Esophagus squamous epithelium (tissue), 5 donors: ENCODE measurements at places on chromosomes 3 and 15. TPM values are rescaled to one million over a fixed set of nuclear protein-coding genes. Genes with fewer than 3 reads are reported as not detected.

Gene KIF15
- total RNA-seq: 3.6 TPM

Gene OSTN
- not detected for total RNA-seq

Gene EPHB3
- 58.1 TPM for total RNA-seq

DNA sequence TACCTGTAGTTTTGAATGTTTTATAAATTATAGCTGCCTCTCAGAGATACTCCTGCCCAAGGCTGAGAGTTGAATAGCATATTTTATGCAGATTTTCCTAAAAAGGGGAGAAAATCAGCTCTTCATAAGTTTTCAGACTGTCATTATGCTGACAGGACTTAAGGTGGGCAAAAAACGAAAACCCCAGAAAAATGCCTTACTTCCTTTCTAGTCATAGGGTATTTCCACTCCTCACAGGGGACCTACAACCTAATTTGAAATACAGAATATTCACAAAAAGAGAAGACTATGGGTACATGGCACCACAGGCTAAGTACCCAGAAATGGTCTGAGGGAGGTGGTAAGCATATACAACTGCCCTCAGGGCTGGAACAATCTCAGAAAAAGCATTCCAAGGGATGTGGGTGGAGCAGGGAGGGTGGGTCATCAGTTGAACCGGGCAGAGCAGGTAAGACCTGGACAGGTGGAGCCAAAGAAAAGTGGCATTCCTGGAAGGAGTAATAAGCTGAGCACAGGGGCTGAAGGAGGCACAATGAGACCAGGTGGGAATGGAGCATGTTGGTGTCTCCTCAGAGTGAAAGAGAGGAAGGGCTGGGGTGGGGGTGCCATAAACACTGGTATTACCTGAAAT, 10.6 kb upstream of the OXSR1 start:
- DNase-seq: no peak

Gene CCDC191
- total RNA-seq: 1.0 TPM

GRCh38 chr15:77455696-77456321, 35.1 kb downstream of the HMG20A start:
- DNase-seq: no peak

GRCh38 chr3:196334982-196335381, 3.2 kb downstream of the TM4SF19 start:
- no peak for DNase-seq
